ENCODE measurements at places on chromosomes 4 and X.
A peak's percentile ranks its signal among the peaks of the same experiment; 100 is the strongest.

DNA sequence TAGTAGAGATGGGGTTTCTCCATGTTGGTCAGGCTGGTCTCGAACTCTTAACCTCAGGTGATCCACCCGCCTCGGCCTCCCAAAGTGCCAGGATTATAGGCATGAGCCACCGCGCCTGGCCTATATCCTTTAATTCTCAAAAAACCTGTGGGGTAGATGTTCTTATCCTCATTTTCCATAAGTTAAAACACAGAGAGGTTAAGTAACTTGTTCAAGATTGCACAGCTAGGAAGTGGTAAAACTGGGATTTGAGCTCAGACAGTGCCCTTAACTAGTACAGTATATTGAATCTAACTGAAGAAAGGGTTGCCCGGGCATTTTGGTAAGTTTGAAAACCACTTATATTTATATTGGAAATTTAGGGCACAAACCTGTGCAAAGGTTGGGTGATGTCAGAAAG lies 116.0 kb downstream of the GLUD2 start:
- DNase-seq, result no peak

DNA sequence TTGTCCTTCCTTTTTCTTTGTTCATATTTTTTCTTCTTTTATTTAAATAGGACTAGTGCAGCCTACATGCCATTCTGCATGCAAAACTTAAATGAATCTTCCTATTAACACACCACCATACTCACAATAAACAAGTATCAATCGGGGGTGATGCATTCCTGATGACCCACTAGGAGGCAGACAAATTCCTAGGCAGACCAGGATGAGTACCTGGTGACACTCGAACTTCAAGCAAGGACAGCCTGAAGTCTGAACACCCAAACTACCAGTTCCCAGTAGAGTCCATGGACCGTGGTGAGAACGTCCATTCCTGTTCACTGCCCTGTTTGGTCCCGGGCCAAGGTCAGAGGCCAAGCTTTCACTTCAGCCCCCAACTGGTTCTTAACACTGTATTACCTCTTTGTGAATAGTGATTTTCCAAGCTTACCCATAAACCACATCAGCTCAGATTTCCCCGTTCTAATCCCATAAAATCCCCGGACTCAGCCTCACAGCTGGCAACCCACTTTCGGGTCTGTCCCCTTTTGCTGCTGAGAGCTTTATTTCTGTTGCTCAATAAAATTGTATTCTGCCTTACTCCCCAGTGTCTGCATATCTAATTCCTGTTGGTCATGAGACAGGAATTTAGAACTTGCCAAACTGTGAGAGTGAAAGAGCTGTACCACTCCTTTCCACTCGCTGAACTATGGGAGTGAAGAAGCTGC lies 1286.6 kb downstream of the FSTL5 start:
- DNase-seq, result no peak

GRCh38 chrX:51860679-51861078 lies 32.7 kb upstream of the MAGED1 start:
- no peak for DNase-seq

- no peak for DNase-seq
These were observed 336.5 kb downstream of the BMPR1B start for GRCh38 chr4:95093936-95094929.

DNA sequence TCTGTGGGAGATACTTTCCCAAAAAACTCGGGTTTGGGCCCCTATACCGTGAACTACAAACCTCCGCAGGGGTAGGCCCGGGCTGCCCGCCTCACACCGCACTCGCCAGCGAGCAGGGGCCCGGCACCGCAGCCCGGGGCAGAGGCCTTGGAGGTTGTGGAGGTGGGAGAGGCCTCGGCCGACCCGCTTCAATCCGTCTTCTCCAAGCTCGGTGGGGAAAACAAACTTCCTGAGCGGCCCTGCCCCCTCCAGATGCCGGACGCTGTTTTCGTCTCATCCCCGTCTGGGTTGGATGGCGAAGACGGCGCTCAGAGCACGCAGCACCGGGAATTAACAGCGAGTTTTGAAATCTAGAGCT lies 442 bp upstream of the MCUB start:
- DNase-seq, result peak; percentile 27
